ENCODE measurements at places on chromosomes 1 and 21.

GRCh38 chr1:6419804-6420453, at the start of gene HES2:
Gene HES2, minus strand, starts transcription at chr1:6419919. Its CDS starts 99 bp downstream, at chr1:6419820.
- DNase-seq = no peak

- DNase-seq = no peak
Measured at GRCh38 chr1:207250431-207250830, 71.0 kb upstream of the CD55 start.

- DNase-seq = no peak
Measured at GRCh38 chr1:160646711-160647328, at the start of gene SLAMF1. Gene SLAMF1, minus strand, starts transcription at chr1:160647044. Its CDS starts 99 bp downstream, at chr1:160646945.

- DNase-seq = no peak
Measured at GRCh38 chr21:31730712-31731055, 1.2 kb downstream of the SCAF4 start.

DNA sequence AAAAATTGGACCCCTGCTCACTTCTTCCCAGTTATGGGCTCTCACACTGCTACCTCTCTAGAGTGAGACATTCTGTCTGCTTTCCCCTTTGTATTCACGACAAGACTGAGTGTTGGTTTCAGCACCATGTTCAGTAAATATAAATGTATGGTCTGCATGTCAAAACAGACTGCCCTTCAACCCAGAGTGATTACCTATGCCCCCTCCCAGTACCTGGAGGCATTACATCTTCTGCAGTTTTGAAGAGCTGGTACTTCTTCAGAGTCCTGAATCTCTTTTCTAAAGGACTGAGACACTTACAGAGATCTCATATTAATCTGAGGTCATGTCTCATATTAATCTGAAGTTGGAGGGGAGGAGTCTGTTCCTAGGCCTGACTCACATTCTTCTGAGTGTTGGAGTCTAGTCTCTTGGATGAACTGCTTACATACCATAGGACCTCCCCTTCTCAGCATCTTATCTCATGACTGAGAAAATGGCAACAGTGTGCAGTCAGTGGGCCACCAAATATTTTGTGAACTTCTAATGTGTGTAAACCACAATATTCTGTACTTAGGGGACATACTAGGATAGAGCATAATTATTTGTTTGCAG, 80.3 kb downstream of the RGL1 start:
- no peak for DNase-seq

DNA sequence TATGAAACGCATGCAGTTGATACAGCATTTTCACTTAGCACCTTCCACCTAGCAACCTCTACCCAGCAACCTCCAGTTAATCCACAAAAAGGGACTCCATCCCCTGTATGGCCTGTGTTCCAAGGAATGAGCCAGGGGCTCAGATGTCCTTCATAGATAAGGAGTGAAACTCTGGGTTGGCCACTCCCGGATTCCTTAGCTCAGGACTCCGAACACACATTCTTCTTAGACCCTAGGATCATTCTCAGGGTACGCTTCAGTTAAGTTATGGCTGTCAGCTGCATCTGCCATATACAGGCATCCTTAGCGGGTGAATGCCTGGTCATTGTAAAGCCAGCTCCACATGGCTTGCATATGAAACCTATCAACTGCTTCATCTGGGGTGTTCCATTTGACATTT, 15.9 kb upstream of the IFI6 start:
- no peak for DNase-seq

DNA sequence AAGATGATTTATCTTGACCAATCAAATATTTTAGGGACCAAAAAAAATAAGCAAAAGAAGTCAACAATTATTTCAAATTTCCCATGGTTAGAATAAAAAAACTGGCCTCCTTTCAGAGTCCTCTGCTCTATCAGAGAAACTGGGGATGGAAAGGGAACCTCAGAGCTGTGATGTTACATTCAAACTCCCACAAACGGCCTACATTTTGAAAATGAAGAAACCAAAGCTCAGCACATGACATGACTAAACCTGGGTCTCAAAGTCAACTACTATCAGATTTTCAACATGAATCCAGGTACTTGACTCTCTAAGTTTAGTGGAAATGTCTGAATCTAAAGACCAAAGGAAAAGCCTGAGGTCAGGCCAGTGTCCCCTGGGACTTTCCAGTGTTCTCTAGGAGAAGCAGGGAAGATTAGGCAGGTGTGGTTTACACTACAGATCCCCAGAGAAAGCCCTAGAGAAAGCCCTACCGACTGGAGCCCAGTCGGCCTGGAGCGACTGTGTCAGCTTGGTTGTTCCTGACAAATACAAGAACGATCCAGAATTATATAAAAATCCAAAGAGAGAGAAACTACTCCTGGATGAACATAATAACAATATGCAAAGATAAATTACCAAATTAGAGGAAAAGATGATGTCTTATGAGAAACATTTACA, 24.8 kb downstream of the JAK1 start:
- DNase-seq = no peak

DNA sequence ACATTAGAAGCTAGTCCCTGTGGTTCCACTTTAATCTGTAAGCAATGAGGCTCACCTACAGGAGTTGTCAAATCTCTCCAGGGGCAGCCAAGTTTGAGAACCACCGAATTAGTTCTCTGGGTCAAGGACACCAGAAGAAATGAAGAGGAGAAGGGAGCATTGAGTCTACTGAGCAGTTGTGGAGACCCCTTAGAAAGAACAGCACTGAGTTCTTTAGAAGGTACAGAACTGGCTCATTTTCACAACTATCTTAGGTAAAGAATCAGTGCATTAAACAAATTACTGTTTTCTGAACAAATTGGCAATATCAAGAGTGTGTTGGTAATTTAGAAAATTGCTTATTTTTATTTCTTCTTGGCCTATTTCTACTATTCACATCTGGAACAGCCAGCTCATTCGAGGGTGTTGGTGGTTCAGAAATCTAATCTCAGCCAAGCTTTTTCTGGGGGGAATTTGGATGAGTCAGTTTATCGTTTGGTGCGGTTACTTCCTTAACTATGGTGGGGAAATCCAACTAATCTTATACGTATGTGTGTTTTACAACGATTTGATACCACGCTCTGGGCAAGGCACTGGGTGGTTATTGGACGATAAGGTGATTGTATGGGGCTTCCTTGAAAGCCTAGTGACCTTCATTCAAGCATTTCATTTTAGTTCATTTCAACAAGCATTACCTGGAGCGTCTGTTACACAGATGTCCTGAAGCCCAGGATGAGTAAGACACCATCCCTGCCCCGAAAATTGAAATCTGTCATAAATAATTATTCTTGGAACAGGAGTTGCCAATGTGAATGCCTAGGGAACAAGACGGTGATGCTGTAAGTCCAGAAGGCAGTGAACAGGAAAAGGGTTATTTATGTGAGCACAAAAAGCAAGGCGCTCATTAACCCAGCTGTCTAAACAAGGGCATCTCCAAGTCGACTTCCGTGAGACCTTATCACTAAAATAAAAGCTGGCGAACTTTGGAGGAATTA, 52.0 kb upstream of the TMPRSS2 start:
- DNase-seq = no peak

- no peak for DNase-seq
Measured at GRCh38 chr1:202577381-202577780, 132.9 kb downstream of the SYT2 start.

DNA sequence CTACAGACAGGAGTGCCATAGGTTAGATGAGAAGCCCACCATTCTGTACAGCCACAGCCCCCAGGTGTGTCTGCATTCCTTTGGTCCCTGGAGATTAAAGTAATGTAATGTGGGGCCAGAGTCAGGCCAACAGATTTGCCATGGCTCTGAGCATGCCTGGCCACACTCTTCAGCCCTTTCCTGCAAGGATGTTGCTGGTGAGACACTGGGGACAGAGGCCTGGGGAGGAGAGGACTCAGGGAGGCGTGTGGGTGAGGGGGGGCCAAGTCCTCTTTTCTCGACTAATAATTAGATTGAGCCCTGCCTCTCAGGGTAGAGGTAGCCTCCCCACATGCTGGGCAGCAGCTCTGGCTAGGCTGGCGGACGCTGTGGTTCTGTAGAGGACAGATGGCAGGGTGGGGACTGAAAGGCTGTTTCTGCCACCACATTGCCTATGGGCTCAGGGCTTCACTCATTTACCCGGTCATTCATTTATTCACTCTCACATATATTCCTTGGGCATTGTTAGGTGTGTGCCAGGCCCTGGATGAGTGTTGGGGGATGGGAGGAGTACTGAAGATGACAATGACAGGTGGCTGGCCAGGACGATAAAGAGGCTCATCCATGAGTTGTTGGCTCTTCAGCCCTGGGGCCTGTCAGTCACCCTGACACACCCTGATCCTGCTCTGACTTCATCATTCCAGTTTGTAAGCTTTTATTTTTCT, 7.1 kb upstream of the PRCC start:
- no peak for DNase-seq

DNA sequence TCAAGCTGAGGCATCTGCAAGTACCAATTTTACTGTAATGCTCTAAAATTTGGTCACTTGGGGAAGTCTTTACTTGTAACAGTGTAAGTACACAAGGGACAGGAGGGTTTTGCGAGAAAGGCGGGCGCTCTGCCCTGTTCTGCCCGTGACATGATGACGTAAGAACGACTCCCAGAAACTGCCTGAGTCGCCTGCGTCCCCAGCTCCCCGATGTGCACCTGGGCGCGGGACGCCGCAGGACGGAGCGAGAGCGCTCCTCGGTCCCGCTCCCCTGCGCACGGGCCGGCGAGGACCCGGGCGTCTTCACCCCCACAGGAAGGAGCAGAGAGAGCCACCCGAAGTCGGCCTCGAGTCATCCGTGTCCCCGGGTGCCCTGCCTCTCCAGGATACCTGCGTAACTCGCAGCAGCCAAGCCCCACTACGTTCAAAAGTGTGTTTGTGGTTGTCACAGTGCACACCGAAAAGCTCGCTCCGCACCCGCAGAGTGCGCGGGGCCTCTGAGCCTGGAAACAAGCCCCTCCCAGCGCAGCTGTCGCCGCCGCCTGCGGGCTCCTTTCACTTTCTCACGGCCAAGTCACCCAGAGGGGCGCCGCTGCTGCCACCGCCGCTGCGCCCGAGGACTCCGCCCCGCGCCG, 3.3 kb upstream of the ZBTB18 start:
- DNase-seq = no peak

DNA sequence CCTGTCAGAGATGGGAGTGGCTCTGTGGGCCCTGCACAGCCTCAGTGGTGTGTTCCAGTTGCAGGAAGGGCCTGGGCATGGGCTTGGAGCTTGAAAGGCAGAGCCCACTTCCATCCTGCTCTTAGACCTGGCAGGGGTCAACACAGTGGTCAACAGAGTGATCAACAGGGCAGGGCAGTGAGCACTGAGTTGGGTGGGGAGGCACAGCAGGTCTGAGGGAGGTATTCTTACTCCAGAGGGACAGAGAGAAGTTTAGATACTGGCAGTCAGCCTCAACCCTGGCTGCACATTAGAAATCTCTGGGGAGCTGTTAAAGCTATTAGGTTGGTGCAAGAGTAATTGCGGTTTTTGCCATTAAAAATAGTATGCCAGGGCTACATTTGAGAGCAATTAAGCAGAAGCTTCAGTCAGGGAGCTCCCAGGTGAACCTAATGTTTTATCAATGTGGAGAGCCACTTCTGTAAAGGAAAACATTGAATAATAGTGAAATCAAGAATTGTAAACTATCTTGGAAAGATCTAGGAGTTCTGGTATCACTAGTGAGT, 37.7 kb downstream of the SH3BGR start:
- DNase-seq = no peak

DNA sequence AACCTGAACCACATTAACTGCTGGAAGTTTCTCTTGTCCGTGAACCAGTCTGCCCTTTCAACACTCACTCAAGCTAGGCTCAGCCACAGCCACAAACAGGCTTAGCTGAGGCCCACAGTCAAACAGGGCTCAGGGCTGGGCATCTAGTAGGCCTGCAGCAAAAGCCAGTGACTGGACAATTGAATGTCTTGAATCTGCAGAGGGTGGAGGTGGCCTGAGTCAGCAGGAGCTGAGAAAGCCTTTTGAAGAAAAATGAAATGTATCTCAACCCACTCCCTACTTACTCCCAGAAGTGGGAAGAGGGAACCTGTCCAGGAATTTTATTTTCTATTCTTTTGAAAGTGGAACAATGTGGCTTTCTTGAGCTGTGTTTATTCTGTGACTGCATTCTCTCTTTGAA, 95.4 kb downstream of the PTPRU start:
- no peak for DNase-seq

DNA sequence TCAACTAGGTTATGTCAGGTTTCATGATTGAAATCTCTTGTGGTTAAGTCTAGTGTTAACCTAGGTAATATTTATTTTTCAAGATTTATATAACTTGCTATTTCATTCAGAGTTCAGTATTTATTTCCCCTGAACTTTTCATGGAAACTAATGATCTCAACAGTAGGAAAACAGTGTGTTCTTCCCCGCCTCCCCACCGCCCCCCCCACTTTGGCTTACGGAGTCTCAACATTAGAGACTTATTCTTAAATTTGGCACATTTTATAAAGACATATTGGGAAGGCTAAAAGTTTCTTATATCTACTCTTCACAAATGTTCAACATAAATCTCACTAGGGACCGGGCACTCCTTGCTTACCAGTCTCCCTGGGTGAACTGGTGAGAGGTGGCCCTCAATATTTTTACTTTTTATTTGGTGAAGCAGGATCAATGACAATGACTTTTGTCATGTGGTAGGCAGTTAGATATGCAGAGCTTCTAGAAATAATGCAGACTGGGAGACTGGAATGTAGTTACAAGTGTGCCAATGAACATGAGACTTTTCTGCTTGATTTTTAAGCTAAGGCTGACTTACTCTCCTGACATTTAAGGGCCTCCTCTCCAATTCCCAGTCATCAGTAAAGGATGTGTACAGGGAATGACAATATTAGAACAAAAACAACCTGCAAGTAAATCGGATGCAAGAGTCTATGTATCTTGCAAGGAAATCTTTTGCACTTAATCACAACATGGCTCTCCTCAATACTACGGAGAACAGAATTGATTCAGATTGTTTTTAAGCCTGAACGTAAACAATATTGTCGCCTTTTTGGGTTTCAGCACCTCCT, 1.7 kb upstream of the MAN1A2 start:
- DNase-seq = no peak

DNA sequence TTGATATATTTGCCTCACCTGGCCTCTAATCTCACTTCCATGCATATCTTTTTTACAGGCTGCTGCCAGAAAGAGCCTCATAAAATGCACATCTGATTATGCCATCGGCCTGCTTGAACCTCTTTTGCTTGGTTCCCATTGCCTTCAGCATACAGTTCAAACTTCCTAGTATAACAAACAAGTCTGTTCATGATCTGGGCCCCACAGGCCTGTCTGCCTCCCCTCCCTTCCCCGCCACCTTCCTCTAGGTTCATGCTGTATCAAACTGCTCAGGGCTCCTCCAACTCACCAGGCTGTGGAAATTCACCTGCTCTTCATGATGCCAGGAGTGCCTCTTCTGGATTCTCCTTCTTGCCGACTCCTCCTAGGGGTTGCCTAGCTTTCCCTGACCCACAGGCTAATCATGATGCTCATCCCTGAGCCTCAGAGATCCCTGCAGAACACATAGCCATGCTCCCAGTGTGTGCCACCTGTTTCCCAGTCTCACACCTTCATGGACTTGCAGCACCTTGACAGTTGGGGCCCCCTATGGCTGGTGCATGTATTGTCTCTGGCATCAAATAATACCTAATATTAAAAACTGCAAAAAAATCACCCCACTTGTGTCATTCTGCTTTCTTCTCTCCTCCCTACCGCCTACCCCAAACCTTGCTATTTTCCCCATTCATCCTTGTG, 33.7 kb upstream of the CD2 start:
- no peak for DNase-seq
